ENCODE measurements at places on chromosomes 13 and 19.

DNA sequence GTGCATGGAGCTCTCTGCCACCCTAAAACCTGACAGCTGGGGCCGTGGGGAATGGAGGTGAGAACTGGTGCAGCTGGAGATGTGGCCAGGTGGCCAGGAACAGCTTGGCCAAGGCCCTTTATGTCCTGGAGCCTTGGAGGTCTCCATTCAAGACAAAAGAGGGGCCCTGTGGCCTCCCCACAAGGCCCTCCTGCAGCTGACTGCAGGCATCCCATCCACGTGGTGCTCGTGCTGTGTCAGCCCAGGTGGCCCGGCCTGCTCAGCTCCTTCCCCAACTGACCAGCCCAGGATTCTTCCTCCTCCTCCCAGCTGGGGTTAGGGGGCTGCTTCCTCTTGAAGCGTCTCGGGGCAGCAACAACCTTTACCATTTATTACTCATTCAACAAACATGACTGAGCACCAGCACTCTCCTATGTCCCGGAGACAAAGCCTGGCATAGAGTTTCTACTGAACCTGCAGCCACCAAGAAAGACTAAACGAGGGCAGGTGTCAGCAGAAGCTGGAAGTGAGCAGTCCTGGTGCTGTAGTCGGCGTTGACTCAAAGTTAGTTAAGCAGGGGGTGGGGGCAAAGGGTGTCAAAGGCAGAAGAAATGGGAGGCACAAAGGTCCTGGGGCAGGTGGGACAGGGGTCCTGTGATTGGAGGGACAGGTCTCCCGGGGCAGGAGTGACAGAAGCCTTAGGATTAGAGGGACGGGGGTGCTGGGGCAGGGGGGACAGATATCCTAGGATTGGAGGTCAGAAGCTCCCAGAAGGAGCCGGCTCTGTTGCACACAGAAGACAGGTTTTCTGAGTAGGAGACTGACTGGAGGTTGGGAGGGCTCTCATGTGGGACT, 23.3 kb upstream of the C13orf46 start:
- no peak for DNase-seq

- peak; percentile 44 for DNase-seq
Observed at GRCh38 chr19:51607920-51608562, 22.2 kb downstream of the SIGLEC5 start.

DNA sequence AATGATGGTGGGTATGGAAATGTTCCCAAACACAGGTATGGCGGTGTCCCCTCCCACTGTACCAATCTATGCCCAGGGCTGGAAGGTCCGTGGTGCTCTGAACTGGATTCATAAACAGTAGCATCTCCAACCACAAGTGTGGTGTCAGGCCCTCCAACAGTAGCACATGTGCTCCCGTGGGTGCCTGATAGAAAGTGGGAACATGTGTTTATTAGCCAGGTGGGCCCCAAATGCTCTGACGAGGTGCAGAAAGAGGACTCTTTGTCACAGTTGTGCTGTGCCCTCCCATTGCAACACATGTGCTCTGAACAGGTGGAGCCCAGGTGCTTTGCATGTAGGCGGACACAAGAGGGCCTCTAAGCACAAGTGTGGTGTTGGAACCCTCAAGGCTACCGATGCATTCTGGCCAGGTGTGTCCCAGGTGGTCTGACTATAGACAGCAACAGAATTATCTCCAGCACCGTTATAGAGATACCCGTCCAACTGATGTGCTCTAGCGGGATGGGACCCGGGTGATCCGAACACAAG, 75.4 kb upstream of the ZNF30 start:
- no peak for DNase-seq

- no peak for DNase-seq
Observed at GRCh38 chr13:26621731-26622401, 64.4 kb downstream of the WASF3 start.

GRCh38 chr13:32857077-32857476, 159.1 kb upstream of the KL start:
- no peak for DNase-seq

GRCh38 chr13:50758796-50759195, 84.7 kb downstream of the DLEU7 start:
- no peak for DNase-seq

DNA sequence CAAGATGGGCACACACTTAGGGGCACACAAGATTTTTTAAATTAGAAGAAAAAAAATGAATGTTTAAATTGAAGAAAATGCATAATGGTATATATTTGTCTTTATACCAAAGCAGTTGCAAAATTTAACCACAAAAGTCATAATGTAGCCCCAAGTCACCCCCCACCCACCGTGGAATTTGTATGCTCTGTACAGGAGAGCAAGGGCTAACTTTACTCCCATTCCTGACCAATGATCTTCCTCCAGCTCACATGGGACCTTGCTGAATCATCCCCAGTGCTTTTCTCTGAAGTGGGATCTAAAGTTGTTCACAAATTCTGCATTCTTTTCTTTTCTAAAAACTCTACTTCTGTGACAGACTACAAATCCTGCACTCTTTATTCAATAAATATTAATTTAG, 597.0 kb downstream of the UQCRFS1 start:
- no peak for DNase-seq

GRCh38 chr13:21238267-21238666, 61.8 kb downstream of the MRPL57 start:
- no peak for DNase-seq

DNA sequence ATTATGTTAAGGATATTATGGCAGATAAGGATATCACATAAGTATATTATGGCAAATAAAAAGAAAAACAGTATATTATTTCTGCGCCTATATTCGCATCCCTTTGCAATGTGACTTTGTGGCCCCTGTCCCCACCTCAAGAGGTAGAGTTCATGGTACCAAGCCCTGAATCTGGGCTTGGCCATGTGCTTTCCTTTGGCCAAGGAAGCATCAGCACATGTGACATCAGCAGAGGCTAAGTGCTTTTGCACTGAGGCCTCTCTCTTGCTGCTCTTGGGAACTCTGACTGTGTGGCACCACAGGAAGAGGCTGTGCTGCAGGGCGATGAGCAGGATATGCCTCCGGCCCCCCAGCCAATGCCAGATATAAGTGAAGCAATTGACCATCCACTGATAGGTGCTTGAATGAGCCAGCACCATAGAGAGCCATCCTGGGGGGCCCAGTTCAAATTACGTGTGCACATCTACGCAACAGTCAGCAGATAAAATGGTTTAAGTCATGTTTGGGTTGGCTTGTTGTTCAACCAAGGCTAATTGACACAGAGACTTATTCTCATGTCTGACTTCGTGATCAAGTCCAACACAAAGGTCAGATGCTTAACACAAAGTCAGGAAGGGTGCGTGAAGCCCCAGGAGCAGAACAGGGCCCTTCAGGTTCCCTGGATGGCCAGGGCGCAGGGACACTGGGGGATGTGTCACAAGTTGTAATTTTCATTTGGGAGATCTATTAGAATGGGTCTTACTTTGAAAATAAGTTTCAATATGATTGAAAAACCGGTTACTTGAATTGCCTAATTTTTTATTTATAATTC, 173.3 kb downstream of the COL4A1 start:
- no peak for DNase-seq
